GM12891 (cell line): ENCODE measurements at places on chromosomes 16 and 17.

DNA sequence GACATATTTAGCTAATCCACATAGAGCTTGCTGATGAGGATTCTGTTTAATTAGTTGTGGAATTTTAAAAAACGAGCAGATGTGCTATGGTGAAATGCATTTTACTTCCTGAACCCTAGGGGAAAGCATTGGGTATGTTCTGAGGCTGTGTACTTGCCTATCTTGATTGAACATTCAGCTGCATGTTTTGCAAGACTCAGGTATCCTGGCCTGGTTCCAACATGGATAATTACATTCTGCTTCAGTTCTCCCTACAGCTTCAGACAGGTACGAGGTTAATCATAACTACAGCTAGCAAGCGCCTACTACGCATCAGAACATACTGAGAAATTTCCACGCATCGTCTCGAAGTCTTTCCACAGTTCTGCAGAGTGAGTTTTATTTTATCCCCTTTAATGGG lies 77.0 kb downstream of the HS3ST2 start:
- DNase-seq, result no peak

- no peak for DNase-seq
Measured at GRCh38 chr16:3223913-3224515, 10.9 kb downstream of the ZNF200 start.

DNA sequence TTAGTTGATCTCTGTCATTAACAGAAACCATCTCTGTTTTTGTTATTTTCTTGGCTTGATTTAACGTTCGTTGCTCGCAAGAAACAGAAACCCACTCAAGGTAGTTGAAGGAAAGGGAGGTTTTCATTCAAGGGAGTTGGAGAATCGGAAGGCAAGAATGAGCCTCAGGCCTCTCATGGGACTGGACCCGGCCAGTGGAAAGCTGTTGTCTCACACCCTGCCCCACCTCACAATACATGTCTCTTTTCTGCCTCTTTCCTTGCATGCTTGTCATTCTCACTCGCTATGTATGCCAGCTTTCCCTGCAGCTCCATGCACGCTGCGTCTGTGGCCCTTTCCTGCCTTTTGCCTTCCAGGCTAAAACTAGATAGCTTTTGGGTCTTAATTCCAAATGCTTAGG lies 18.3 kb downstream of the DCAF7 start:
- DNase-seq, result no peak

GRCh38 chr17:19378416-19379360 lies at the start of gene MAPK7:
Gene MAPK7, plus strand, starts transcription at chr17:19378498. Its CDS starts 403 bp downstream, at chr17:19378901.
- no peak for DNase-seq

GRCh38 chr17:82602487-82602886 lies 45.8 kb downstream of the WDR45B start:
- DNase-seq, result no peak

- no peak for DNase-seq
Measured at GRCh38 chr17:38709864-38710603, 5.0 kb downstream of the MLLT6 start.

- DNase-seq, result no peak
Measured at GRCh38 chr17:64504769-64505339, 1.2 kb downstream of the DDX5 start.

- no peak for DNase-seq
Measured at GRCh38 chr16:69393898-69394849, 8.4 kb upstream of the TERF2 start.

DNA sequence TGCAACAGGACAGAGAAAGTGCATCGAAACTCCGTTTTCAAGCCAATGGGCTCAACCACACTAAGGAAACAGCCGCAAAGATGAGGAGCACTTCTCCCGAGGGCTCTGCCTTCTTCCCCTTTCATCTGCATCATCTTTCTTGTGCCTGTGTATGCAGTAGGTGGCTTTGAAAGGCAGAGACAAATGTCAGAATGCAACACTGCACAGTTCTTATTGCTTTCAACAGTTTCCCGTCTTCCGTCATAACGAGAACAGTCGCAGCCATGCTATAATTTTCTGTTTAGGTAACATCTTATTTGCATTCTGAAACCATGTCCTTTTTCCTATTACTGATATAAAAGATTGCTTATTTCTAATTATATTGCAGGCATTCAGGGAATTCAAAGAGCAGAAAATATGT lies 205.2 kb downstream of the SLC39A11 start:
- no peak for DNase-seq

DNA sequence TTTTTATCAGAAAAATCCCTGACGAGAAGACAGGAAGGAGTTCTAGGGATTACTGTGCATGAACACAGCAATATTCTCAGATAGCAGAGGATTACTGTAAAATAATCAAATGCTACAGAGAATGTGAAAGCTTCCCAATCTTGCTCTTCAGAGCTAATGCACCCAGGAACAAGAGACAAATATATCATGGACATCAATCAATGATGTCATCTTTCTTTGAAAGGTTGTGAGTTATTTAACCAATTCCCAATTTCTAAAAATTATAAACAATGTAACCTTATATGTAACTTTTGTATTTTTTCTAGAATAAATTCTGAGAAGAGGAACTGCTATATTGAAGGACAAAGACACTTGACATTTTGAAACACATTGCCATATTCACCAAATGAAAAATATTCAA lies 46.5 kb downstream of the BRD7 start:
- DNase-seq, result no peak

DNA sequence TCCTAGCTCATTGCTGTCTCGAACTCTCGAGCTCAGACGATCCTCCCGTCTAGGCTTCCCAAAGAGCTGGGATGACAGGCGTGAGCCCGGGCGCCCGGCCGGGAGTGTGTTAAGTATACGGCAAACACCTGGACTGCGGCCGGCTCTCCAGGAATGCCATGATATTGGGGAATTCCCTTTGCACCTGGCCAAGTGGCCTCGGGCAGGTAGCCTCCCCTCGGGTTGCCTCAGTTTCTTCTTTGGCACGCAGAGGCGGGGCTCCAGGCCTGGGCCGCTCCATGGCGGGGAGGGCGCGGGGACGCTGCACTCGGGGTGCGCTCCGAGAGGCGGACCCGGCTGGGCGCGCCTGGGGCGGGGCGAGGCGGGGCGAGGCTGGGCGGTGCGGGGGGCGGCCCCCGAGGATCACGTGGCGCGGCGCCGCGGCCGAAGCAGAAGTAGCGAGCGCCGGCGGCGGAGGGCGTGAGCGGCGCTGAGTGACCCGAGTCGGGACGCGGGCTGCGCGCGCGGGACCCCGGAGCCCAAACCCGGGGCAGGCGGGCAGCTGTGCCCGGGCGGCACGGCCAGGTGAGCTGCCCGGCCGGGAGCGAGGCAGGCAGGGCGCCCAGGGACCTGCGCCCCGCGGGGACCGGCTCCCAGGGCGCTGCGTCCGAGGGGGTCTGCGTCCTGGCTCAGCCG lies at the start of gene PLCG2:
PLCG2 (plus strand) TSS at position 431 of the 675 bp plus-strand sequence. CDS start 6,699 bp downstream, outside the sequence.
- peak; percentile 82 for DNase-seq

GRCh38 chr17:78185981-78186691 lies 716 bp downstream of the TK1 start:
- no peak for DNase-seq

DNA sequence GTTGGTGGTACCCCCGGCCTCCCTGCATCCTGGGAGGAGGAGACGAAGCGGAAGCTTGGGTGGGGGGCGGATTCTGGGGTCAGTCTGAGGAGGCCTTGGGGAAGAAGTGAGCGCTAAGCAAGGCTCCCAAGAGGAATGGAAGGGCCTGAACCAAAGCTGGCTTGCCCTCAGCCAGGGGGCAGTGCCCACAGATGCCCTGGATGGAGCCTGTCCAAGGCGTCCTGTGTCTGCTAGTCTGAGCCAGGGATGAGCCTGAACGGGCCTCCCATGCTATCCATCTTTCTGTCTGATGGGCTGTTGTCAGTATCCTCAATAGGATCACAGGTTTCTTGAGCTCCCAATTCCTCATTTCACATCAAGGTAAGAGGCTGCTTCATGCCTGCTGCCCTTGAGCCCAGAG lies 122.3 kb upstream of the LHX1 start:
- no peak for DNase-seq

DNA sequence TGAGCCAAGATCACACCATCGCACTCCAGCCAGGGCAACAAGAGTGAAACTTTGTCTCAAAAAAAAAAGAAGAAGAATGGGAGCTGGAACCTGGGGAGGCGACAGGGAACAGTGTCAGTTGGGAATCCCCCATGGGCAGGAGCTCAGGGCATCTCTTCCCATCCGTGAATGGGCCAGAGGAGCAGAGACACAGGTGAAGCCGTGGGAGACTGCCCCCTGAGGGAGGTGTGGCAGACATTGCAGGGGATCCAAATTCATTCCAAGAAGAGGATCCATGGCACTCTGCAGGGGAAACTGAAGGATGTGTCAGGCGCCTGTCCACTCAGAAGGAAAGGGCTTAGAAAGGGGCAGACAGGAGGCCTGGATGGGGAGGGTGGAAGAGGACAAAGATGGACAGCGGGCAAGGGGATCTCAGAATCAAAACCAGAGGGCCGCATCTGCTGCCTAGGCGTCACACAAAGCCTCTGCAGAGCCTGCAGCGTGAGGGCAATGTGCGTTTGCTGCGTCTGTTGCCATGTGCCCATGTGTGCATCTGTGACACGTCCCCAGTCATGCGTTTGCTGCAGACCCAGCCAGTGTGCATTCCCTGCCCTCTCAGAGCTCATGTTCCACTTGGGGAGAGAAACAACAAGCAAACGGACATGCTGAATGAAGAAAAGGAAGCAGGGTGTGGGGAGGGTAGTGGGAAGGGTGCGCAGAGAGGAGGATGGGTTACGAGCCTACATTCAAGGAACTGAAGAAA lies 30.6 kb upstream of the TNRC6C start:
- DNase-seq, result no peak

DNA sequence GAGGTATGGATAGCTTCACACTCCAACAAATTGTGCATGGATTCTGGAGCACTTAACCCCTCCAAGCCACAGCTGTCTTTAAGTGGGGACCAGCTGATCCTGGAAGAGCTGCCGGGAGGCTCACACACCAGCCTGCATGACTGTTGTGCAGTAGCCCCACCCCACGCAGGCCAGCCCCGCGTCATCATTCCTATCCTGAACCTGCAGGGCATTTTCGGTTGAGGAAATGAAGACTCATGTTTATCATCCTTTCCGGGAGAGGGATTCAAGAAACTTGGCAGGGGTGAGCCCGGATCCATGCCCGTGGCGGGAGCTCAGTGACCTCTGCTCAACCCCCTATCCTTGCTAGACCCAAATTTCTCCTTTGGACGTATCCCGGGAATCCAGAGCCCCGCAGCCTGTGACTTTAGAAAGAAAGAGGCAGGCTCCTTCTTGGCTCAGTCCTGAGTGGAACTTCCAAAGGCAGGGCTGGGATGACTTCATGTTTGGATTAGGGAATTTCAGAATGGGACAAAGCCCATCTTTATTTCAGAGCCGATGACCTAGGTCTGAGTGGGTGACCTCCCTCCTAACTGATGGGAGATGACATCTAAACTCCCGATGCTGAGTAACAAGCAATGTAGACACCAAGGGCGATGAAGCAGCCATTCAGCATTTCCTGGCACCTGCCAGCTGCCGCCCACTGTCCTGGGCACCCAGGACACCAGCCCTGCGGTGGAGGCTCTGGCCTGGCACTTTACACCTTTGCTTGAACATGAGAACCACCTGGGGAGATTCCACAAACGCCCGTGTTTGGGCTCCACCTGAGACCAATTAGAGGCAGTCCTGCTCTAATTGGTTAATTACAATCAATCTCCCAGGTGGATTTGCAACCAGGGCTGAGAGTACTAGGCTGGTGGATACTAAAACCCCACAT lies 43.3 kb upstream of the CMIP start:
- DNase-seq, result no peak

- DNase-seq, result no peak
Measured at GRCh38 chr17:21282231-21282630, 2.3 kb upstream of the MAP2K3 start.

DNA sequence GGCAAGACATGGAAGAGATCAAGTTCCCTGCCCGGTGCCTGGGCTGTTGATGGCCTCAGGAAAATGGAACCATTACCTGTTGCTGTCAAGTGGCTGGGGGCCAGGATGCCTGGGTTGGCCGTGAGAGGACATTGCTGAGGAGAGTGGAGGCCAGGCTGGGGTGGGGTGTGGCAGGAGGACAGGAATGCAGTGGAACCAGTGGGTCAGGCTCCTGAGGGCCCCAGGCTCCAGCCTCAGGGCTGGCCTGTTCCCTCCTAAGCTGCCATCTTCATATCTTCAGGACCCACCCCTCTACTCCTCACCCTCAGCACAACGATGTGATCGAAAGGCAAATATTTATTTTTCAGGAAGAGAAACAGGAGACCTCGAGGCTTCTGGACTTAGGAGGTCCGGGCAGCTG lies 8.5 kb upstream of the YPEL3 start:
- DNase-seq, result no peak

- DNase-seq, result no peak
Measured at GRCh38 chr16:84630446-84631152, 12.7 kb upstream of the COTL1 start.

- DNase-seq, result no peak
Measured at GRCh38 chr17:55720919-55721836, 1.5 kb downstream of the TMEM100 start.

- no peak for DNase-seq
Measured at GRCh38 chr17:67868176-67868575, 42.9 kb downstream of the BPTF start.

DNA sequence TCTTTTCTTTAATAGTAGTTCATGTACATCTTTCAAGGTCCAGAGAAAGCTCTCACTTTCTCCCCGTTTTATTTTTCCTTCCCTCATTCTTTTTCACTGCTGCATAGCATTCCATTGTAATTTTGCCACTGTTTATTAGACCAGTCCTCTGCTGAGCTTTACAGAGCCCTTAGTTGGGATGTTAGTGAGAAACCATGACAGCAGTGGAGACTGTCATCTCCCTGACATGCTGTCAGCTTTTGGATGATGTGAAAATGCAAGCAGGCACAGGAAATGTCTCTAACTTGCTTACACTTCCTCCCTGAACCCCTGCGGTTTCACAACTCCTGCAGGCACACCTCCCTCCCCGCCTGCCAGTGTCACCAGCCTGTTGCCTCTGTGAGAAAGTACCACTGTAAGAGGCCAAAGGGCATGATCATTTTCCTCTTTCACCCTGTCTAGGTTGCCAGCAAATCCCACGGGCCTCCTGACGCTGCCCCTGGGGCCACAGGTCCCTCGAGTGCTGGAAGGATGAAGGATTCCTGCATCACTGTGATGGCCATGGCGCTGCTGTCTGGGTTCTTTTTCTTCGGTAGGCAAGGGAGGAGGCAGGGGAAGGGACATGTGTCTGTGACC lies at the start of gene ITGAL:
ITGAL (plus strand) TSS at position 415 of the 615 bp plus-strand sequence; CDS start at position 511, 96 bp downstream.
- DNase-seq, result peak; percentile 68

GRCh38 chr16:12906271-12906670 lies 4.9 kb downstream of the SHISA9 start:
- no peak for DNase-seq

DNA sequence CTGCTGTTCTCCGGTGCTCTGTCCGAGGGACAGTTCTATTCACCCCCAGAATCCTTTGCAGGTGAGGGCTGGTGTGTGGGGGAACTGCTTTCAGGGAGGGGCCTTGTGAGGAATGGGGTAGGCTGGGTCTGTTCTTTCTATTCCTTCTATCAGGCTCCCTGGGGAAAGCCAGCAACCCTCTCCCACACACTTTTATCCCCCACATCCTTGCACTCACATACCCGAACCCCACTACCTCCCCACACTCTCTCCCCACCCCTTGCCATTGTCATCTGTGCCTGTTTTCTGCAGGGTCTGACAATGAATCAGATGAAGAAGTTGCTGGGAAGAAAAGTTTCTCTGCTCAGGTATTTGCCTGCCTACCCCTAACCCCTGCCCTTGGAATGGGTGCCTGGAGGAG lies 6.4 kb upstream of the TCAP start:
- DNase-seq, result no peak
